ENCODE measurements at places on chromosomes 7 and 10.

DNA sequence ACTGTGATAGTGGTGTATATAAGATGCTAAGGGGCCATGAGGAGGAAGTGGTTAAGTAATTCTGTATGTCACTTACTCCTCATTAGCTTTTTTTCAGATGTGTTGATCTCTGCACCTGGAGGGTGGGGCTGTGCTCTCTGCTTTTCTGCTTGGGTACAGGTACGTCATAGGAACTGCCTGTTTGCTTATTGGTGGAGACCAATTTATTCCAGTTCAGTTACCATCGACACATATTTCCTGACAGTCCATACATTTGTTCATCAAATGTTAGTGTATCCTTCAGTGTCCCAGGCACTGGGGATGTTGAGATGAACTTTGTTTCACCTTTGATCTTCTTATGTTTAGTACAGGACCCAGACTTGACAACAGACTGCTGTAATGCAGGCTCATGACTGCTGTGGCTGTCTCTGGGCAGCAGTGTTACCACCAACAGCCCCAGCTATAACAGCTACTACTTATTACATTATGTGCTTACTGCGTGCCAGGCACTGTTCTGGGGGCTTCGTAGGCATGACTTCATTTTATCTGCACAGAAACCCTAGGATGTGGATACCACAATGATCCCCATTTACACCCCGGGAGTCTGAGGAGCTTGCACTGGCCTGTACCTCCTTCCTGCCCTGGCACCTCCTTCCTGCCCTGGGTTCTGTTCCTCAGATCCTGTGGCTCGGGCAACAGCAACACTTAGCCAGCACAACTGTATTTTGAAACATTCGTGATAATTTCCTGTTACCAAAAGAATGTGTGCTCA lies 87.4 kb downstream of the BUB3 start:
- DNase-seq: no peak

- no peak for DNase-seq
Measured at GRCh38 chr7:36764929-36765328, 40.6 kb upstream of the AOAH start.

- DNase-seq: no peak
Measured at GRCh38 chr10:73850863-73851461, 23.4 kb downstream of the CAMK2G start.

DNA sequence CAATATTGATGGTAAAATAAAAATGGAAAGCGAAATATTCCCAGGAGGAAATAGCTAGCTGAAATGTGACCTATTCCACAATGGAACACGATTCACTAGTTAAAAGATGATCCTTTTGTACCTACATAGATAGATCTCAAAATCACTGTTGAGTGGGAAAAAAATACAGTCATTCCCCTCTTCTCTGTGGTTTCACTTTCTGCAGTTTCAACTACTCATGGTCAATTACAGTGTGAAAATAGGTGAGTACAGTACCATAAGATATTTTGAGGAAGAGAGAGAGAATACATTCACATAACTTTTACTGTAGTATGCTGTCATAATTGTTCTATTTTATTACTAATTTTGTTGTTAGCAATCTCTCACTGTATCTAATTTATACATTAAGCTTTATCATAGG lies 56.0 kb upstream of the COL13A1 start:
- DNase-seq: no peak

GRCh38 chr10:131195116-131195515 lies 116.4 kb downstream of the TCERG1L start:
- DNase-seq: no peak

DNA sequence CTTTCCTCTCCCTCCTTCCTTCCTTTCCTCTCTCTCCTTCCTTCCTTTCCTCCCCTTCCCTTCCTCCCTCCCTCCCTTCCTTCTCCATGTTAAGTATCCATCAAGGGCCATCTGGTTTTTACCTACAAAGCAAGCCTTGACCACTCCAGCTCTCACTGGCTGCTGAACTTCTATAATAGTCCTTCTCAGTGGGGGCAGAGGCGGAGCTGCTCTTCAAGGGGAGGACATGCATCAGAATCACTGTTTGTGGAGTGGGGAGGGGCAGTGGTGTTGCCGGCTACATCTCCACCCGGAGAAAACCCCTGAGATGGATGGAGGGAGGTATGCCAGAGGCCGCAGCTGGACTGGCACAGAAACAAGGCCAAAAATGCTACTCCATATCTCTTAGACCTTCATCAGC lies 25.9 kb downstream of the LAMB1 start:
- no peak for DNase-seq

DNA sequence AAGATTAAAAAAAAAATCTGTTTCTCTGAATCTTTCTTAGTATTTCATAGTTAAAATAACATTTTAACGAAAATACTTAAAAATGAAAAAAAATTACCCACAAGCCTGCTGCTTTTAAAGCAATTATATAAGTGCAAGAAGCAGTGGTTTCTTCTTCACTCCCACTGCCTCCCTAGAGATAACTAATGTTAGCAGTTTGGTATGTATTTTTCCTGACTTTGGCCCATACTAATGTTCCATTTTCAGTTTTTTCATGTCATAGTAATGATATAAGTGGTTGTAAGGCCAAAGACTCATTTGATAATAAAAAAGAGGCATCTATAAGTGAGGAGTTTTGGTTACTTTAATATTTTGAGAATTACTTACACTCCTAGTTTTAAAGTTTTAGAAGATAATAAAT lies 24.3 kb upstream of the LAMB1 start:
- no peak for DNase-seq

GRCh38 chr7:105782391-105783042 lies 93.9 kb downstream of the ATXN7L1 start:
- no peak for DNase-seq

GRCh38 chr10:129448086-129448485 lies 19.0 kb upstream of the MGMT start:
- no peak for DNase-seq

- no peak for DNase-seq
Measured at GRCh38 chr7:149479568-149479967, 18.0 kb downstream of the ZNF746 start.

DNA sequence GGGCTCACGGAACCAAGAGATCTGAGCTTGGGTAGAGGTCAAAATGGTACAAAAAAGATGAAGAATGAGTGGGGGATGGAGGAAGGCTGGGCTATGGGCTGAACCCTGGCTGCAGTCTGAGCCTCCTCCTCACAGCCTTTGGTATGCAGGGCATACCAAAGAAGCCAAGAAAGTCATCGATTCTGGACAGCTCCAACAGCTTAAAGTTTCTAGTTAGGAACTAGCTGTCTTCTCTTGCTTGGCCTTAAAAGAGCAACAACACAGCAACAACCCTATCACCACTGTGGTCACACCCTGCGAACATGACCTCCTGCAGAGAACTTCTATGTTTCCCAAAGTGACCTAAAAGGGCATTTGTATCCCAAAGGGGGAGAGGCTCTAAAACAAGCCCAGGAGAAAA lies 126.1 kb upstream of the EFCAB10 start:
- DNase-seq: no peak

GRCh38 chr7:41198502-41198901 lies 504.4 kb downstream of the INHBA start:
- no peak for DNase-seq

DNA sequence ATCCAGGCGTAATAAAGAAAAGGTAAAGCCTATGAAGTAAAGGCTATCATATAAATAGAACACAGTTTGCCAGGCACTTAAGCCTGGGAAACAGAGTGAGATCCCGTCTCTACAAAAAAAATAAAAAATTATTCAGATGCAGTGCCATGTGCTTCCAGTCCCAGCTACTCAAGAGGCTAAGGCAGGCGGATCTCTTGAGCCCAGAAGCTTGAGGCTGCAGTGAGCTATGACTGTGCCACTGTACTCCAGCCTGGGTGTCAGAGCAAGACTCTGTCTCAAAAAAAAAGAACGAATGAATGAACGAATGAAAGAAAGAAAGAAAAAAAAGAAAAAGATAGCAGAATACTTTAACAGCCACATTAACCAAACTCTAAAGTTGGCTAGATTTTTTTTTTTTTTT lies 67.2 kb upstream of the MRLN start:
- no peak for DNase-seq

- no peak for DNase-seq
Measured at GRCh38 chr10:42477170-42477569, 161.2 kb downstream of the ZNF33B start.

- no peak for DNase-seq
Measured at GRCh38 chr10:69455006-69455763, 3.9 kb downstream of the TSPAN15 start.

DNA sequence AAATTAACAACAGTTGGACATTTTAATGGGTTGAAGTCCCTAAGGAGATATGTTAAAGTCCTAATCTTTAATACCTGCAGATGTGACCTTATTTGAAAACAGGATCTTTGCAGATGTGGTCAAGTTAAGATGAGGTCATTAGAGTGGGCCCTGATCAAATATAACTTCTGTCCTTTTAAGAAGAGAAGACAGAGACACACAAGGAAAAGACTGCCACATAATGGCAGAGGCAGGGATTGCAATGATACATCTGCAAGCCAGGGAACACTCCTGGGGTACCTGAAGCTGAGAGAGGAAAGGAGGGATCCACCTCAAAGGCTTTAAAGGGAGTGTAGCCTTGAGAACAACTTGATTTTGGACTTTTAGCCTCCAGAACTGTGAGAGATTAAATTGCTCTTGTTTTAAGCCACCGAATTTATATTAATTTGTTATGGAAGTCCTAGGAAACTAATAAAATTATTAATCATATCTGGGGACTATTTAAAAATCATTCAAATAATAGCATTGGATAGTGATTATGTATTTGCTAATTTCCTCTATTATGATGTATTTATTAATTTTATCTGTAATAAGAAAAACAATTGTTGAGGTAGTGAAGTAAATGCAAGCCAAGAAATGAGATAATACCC lies 700.0 kb upstream of the PCDH15 start:
- DNase-seq: peak; percentile 8

GRCh38 chr10:91924212-91925021 lies 847 bp downstream of the BTAF1 start:
- no peak for DNase-seq

DNA sequence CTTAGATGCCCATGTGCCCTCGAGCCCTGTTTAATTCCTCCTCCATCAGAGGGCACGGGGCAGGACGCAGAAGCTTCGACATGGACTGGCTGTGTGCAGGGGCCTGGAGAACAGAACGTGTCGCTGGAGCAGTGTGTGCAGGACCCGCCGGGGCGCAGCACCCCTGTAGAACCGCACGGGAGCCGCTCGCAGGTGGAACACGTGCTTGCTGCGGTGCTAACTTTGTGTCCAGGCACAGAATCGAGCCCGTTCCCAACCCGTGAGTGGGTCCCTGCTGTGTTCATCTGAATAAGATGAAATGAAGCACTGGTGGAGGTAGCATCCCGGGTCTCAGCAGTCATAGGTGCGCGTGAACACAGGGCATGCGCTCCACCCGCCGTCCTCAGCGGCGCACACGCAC lies 116.9 kb downstream of the WDR37 start:
- DNase-seq: no peak

- DNase-seq: no peak
Measured at GRCh38 chr7:100091411-100092181, 2.8 kb downstream of the COPS6 start.

GRCh38 chr7:149878523-149878921 lies 4.8 kb downstream of the ATP6V0E2 start:
- no peak for DNase-seq

DNA sequence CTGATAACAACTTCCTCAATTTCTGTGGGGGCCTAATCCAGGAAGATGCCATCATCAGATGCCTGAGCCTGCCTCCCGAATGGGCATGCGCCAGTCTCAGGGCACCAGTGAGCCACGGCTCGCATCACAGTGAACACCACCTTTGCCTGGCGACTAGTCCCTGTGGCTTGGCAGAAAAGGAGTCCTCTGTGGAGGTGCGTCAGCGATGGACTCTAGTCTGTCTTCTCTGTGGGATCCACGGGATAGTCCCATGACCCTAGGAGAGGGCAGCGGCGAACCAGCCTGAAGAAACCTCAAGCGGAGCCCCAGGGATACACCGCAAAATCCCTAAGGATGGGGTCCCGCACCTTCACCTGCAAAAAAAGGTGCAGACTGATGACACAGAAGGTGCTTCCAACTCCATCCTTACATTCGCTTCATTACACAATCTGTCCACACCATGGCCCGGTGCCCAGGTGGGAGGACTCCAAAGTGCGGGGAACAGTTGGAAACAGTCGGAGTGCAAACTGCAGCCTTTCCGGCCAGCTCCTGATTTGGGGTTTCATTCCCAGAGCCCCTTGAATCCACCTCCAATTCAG lies 35.1 kb upstream of the ZNF273 start:
- DNase-seq: no peak

- no peak for DNase-seq
Measured at GRCh38 chr7:21587139-21587784, 44.4 kb downstream of the DNAH11 start.

DNA sequence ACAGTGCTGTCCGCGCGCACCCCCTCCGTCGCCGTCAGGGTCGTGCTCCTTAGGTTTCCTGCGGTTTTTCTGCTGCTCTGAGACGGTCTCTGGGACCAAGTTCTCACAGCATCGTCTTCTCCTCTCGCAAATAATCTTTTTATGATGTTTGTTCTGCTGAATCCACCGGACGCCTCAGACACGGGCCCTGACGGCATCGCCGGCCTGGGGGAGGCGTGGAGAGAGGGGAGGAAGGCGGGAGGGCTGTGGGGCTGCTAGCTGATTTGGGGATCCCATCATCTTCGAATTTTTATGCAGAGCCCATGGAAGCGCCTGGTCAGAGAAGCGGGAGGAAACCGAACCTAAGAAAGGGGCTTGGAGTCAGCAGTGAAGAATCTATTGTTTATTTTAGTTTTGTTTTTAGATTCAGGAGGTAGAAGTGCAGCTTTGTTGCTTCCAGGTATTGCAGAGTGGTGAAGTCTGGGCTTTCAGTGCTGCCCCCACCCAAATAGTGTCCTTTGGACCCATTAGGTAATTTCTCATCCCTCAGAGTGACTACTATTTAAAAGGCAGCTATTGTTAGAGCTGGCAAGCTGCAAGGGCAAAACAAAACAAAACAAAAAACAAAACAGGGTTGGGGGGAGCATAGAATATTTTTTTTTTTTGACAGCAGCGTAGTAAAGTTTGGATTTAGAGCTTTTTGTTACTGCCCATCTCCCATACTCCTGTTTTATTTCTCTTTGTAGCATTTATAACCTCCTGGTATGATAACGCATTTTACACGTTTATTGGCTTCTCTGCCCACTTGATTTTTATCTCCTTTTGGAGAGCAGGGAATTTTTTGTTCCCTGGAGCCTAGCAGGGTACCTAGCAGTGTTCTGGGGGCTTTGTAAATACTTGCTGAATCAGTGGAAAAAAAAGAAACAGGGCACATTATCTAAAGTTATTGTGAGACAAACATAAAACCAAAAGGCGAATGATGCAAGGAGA lies 92.6 kb downstream of the SPAG6 start:
- DNase-seq: no peak

DNA sequence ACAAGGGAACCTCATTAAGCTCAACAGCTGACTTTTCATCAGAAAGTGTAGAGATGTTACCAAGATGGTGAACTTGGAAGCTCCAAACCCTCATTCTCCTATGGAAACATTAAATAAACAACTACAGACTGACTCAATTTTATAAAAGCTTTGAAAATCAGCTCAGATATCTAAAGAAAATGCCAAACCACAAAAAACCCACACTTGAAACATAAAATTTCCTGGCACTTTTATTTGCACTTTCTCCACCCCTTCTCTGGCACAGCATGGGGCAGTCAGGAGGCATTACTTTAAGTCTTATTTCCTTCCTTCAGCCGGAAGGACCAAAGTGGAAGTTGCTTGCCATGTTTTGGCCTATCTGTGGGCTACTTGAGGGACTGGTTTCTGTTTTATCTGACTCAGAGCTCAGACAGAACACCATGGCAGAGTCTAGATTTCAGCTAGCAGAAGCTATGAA lies 114.7 kb downstream of the ODAD2 start:
- DNase-seq: no peak

Measured in epithelial cell of prostate (primary cell).